Stimulated activated CD4-positive, alpha-beta T cell treated with anti-CD3 and anti-CD28 coated beads, TNF-alpha, amount 100 ng/mL, for 24 hours (primary cell): ENCODE measurements at places on chromosomes 7 and 10.

DNA sequence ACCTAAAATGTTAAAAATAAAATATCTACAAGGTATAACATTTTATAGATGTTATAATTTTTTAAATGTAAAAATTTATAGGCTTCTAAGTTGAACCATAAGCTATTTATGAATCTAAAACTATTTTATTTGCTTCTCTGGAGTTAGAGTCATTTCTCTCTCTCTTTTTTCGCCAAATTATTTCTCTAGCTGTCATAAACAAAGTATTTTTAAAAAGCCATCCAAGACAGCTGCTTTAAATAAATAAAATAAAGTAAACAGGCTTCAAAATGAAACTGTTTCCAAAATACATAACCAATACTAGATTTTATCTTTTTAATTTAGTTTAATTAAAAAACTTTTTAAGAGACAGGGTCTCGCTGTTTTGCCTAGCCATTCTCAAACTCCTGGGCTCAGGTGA, 12.4 kb upstream of the IL15RA start:
- no peak for DNase-seq

DNA sequence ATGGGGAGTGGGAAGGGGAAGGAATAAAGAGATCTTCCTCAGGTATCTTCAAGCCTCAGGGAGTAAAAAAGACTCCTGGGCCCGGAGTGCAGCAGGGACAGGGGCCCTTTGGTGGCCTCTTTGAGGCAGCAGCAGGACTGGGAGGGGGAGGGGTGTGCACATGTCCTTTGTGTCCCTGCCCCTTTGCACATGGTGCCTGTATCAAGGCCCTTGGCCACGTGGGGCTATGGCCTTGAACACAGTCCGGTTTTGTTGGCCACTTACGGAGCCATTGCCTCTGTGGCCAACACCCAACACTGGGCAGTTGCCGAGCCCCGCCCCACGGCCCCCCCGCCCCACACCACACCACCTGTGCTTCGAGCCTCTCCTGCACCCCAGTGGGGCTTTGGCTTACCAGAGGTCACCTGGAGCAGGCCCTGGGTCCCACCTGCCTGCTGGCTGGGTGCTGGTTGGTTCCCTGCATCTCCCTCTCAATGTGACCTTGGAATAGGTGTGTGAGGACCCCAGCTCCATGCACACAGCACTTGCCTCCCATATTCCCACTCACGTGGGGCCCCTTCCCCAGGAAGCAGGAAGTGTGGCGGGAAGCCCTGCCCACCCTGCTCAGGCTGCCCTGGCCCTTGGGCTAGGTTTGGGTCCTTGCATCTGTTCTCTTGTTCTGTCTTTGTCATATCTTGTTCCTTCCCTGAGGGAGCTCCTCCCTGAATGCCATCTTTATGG, 5.4 kb downstream of the SAP25 start:
- DNase-seq: no peak

- no peak for DNase-seq
These were observed 39.6 kb downstream of the PDGFA start for GRCh38 chr7:479948-480499.

- DNase-seq: no peak
These were observed 133.2 kb downstream of the GRM8 start for GRCh38 chr7:127119517-127119916.

DNA sequence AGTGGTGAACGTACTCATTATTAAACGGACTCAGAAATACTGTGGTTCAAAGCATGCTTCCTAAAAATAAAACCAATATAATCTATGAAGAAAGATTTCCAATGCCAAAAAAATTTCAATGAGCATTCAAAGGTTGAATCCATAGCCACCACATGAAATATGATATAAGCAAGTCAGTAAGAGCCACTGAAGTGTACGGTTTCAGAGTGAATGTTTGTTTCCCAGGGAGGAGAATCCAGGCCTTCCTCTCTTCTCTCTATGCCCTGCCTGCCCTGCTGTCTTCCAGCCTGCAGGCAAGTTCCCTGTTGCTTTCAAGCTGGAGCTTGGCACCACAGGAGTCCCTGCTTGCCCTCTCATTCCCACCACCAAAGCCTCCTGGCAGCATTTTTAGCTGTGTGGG, 1171.6 kb upstream of the C7orf33 start:
- DNase-seq: no peak

- DNase-seq: no peak
These were observed 31.3 kb upstream of the NME8 start for GRCh38 chr7:37816922-37817590.

GRCh38 chr10:18350340-18350739, 210.1 kb downstream of the CACNB2 start:
- no peak for DNase-seq

GRCh38 chr10:78010278-78010677, 19.0 kb downstream of the POLR3A start:
- no peak for DNase-seq

GRCh38 chr10:129322933-129323820, 143.9 kb upstream of the MGMT start:
- DNase-seq: no peak

GRCh38 chr7:147664541-147664940, 926.0 kb upstream of the C7orf33 start:
- DNase-seq: no peak

- no peak for DNase-seq
These were observed 80.3 kb upstream of the FAM171A1 start for GRCh38 chr10:15451137-15452094.

GRCh38 chr10:26755443-26755903, 58.0 kb downstream of the PDSS1 start:
- no peak for DNase-seq

DNA sequence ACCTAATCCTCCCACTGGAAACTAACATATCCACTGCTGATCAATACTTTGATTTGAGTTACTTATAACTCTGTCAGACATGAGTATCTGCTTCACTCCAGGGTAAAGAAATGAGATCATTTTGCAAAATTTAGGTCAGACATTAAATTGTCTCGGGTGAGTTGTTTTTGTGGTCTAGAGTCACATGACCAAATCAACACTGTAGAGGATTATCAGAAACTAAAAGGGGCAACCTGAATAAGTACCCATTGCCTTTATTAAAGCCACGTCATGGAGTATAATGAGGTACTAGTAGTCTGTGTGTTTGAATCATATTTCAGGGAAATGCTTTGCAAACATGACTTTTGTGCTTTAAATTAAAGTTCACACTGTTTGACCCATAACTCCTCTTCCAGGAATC, 107.7 kb upstream of the ADO start:
- no peak for DNase-seq

DNA sequence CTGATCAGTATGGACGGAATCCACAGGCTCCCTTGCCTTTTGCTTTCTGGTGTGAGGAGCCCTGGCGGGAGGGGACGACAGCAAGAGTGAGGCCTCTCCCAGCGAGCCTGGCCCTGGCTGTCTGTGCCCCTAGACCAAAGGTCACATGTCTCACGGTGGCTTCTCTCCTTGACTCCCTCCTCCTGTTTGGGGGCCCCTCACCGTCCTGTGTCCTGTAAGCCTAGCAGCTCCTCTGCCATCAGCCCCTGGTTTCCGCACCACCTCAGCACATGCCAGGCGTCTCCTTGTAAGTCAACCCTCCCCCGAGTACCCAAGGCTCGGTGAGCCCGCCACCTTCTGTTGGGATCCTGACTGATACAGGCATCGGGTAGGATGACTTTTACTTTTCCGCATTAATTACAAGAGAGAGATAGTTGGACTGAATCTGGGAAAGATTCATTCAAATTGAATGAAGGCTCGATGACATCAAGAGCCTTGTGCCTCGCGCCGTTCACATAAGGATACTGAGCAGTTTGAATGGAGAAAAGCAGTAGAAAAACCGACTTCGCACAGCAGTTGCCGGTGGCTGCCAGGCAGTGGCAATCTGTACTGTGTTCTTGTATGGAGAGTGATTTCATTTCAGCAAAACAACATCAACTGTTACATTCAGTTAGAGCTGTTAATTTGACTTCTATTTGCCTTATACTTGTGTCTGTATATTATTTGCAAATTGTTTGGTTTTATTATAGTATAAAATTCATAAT, 119.8 kb downstream of the XRCC2 start:
- no peak for DNase-seq

GRCh38 chr7:42274053-42274452, 37.0 kb upstream of the GLI3 start:
- DNase-seq: no peak

DNA sequence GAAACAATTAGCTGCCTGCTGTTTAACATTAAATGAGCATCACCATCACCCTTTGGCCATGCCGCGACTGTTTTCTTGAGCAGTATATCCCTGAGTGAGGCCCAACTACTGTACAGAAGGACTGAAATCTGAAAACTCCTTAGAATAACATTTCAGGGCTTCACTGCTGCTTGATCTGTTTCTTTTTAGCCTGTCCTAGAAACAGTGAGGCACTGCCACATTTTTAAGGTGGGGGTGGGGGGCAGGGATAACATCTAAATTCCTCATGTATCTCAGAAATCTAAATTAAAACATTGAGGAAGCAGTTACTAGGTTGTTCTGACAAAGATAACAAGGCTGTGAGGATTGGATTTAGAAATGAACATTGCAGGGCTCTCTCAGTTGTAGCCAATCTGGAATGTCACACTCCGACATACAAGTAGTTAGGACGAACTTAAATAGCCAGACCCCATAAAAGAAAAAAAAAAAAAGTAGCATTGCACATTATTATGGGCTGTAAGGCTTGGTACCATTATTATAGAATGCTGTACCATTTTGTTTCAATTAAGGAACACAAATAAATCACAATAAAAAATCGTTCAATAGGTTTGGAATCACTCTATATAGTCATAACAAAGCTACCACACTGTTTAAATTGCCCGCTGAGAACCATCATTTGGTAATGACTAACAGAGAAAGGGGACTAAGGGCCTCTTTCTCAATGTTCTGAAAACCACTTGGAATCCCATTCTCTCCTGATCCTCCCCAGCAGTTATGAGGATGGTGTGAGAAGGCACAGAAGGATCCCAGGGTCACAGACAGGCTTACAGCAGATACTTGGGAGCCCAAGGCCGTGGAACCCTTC, 256.1 kb downstream of the INHBA start:
- DNase-seq: no peak

DNA sequence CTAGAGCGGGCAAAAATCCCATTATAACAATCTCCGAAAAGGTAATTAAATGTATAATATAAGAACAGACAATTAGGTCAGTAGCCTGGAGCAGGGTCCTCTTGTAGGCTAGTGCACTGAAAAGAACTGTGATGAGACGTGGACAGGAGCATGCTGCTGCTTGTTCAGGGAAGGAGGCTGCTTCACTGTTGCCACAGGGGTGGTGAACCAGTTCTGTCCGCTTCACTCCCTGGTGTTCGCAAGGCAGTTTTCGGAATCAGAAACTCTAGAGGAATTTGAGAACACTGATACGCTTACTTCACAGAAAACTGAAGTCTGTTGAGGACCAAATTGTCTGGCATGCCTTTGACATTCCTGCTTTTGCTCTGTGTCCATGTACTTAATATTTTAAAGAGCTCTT, 17.4 kb downstream of the ZNRF2 start:
- no peak for DNase-seq

DNA sequence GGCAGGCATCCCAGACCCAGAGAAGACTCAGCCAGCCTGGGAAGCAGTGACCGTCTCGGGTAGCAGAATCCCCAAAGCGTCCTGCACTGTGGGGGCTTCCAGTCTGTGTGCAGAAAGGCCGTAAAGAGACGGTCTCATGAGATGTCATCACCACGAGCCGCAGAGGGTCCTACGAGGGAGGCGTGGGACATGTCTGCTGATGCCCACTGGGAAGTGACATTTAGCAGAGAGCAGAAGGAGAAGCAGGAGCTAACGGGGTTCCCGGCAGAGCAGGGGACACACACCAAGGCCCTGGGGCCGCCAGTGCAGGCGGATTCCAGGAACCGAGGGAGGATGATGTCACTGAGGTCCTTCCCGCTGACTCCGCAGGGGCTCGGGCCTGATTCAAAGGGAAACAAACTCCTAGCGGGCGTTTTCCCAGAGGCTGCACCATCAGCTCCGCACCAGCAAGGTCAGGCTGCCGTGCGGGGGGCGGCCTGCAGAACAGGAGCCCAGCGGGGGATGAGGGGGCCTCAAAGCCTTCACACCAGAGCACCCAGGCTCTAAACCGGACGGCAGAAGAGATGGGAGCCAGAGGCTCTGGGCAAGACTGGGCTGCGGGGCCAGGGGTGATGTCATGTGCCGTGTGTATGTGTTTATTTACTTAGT, 85.4 kb upstream of the PDGFA start:
- DNase-seq: no peak
